ENCODE measurements at places on chromosomes 2 and 18.

DNA sequence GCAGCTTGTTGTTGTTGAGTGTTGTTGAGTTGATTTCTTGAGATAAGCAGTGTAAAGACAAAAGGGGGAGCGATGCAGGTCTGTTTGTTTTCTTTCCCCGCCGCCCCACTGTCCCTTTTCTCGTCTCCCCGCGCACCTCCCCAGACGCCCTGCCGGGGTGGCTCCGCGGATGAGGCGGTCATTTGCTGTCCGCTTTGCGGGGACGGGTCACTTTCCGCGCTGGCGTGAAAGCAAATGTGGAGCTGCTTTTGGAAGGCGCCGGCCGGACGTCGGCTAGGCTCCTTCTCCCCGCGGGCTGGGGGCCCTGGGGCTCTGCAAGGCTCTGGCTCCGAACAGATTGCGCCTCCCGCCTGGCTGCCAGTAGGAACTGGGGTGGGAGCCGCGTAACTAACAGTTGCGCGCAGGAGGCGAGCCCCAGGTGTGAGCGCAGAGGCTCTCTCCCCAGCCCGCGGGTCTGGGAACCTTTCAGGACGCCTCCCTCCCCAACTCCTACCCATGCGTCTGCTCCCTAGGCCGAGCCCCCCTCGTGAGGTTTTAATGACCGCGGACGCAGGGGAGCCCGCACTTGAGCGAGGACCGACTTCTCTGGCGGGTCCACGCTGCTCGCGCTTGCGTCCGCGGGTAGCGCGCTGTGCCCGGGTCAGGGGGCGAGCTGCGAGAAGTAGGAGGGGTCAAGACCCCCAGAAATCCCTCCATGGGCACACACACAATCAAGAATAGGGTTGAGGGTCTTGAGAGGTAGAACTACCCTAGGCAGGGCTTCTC is 146.6 kb downstream of the MEIS1 start:
- DNase-seq, result no peak

GRCh38 chr18:44609181-44609941 is 71.3 kb upstream of the SETBP1 start:
- no peak for DNase-seq

DNA sequence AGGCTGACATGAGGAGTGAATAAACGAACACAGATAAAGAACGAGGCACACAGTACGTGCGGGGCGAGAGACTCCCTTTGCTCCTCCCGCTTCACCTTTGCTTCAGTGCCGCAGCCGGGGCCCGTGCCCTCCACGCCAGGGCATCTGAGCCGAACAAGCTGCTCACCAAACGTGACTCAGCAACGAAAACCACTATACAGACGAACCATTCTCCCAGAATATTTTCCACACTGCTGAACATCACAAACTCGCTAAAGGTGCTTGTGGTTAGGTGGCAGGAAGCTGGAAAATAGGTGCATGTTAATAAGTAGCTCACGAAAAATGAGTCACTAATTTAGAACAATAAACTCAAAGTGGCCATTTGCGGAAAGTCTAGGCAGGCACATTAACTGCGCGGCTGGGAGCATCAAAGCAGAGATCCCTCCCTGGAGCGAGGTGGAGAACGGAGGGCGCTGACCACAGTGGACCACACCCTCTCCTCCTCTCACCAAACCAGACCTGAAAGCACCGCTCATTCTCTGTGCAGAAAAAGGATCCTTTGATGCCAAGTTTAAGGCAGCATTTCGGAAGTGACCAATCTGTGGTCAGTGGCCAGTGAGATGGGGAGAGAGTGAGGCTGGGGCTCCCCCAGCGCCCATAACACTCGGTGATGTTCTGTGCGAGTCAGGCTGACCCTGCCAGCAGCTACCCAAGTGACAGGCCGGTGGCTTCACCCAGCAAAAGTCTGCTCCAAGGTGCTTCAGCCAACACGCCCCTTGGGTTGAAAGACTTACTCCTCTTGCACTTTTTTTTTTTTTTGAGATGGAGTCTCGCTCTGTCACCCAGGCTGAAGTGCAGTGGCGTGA is 153.2 kb downstream of the HDAC4 start:
- no peak for DNase-seq

GRCh38 chr18:13436576-13436975 is 218.0 kb downstream of the LDLRAD4 start:
- peak; percentile 77 for DNase-seq

- DNase-seq, result no peak
Measured at GRCh38 chr2:104473546-104473945, 380.4 kb upstream of the POU3F3 start.

GRCh38 chr2:142602418-142602989 is 275.0 kb upstream of the KYNU start:
- no peak for DNase-seq

- no peak for DNase-seq
Measured at GRCh38 chr2:136207030-136207623, 89.2 kb upstream of the CXCR4 start.

GRCh38 chr2:237682856-237683670 is 55.7 kb downstream of the LRRFIP1 start:
- no peak for DNase-seq

Measured in muscle of arm (tissue), 14 donors.